ENCODE measurements at places on chromosomes 5 and 9.

GRCh38 chr5:58191443-58191842 is 268.4 kb downstream of the PLK2 start:
- no peak for DNase-seq

- no peak for DNase-seq
Observed at GRCh38 chr5:155193483-155194107, 180.0 kb downstream of the KIF4B start.

GRCh38 chr5:179241764-179242370 is 103.4 kb downstream of the ADAMTS2 start:
- DNase-seq = no peak

GRCh38 chr5:66015196-66015960 is 89.0 kb downstream of the ERBIN start:
- DNase-seq = no peak

DNA sequence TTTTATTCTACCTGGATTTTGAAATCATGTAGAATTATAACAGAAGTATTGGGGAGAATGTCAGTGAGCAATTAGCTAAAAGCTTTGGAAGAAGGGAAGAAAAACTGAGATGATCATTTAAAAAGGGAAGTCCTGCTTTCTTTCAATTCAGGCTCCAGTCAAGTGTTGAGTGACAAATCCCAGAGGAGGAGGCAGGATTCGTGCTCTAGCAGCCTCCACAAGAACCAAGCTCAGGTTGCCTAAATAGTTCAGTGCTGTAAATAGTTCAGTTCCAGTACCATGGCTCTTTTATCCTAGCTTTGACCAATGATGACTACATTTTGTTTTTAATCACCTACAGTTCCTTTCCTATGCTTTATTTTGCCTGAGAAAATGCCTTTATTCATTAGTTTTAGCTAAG is 204.9 kb upstream of the NREP start:
- no peak for DNase-seq

DNA sequence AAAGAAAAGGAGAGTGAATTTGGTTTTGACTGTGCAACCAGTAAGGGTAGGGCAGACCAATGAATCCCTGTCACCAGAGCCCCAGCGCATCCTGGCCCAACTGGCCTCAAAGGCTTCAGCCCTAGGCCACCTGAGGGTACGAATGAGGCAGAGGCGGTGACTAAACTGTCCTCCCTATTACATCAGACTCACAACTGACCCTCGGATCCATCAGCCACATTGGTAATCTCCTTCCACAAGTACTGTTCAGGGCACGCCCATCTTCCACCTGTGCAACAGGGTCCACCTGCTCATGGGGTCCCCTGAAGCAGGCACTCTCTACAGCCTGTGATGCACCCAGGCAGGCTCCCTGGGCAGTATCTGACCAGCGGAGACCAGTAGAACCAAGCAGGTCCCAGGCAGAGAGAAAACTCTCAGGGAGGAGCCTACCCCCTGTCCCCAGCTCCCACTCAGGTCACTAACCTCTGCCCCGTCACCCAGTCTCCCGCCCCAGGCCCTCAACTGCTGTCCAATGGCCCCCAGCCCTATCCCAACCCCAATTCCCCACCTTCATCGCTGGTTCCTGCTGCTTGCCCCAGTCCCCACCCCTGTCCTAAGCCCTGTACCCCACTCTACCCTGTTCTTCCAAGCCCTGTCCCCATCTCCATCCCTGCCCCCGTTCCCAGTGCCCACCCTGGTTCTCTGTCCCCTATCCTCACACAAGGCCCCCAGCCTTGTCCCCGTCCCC is 904 bp downstream of the EDF1 start:
- DNase-seq = no peak

GRCh38 chr5:129935626-129936025 is 31.4 kb downstream of the CHSY3 start:
- no peak for DNase-seq

All from stimulated activated CD8-positive, alpha-beta memory T cell treated with anti-CD3 and anti-CD28 coated beads, Interleukin-12 subunit alpha, Interleukin-12 subunit beta, amount 100 ng/mL, for 1 hour (primary cell).